ENCODE measurements at places on chromosomes 7 and 10.

- no peak for DNase-seq
Observed at GRCh38 chr7:142431491-142431890, 173.6 kb upstream of the PRSS58 start.

GRCh38 chr10:125002423-125003145, 60.7 kb downstream of the ZRANB1 start:
- DNase-seq: no peak

DNA sequence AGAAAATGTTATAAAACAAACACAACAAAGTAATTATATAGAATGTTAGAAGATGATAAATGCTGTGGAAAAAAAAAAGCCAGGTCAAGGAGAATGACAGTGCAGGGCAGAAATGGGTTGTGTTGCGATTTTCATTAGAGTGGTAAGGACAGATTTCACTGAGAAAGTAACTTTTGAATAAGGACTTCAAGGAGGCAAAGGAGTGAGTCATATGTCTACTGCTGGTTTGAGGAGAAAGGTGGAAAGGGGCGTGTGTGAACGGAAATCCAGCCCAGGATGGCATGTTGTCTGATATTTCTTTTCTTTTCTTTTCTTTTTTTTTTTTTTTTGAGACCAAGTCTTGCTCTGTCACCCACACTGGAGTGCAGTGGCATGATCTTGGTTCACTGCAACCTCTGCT, 12.3 kb upstream of the DLD start:
- DNase-seq: no peak

DNA sequence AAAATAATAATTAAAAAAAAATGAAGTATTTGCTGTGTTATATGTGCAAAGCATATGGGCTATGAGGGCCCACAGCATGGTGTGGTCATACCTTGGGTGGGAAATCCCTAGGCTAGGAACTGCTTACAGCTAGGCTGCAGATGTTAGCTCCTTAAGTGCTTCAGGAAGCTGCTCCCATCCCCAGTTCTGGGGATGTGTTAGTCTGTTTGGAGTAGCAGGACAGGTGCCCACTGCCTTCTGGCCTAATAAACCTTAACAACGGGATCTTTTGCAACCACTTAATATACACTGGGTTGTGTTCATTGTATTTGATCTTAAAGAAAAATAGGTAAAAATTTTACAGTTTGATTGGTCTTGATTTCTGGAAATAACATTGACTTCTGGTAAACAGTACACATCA, 46.3 kb downstream of the HK1 start:
- DNase-seq: no peak

GRCh38 chr7:5232874-5233273, 42.8 kb downstream of the WIPI2 start:
- DNase-seq: no peak

GRCh38 chr7:137667633-137668387, 179.0 kb downstream of the DGKI start:
- DNase-seq: no peak

- no peak for DNase-seq
Observed at GRCh38 chr7:47690902-47691558, 109.1 kb upstream of the TNS3 start.

GRCh38 chr10:111756217-111757061, 427.1 kb downstream of the GPAM start:
- DNase-seq: no peak

DNA sequence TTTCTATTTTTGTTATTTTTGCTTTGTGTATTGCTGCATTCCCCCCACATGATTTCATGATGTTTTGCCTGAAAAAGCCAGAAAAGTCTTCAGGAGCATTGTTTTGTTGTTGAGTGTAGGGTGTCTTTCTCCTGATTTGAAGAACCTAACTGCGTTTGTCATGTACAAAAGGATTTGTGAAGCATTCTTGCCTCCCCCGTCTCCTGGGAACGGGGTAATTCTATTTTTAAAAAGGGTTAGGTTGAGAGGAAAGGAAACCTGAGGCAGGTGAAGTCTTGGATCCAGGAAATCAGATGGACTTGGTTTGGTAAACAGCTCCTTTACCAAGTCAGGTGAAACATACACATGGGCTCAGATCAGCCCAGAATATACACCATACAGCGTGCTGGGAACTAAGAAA, 26.0 kb upstream of the BTBD16 start:
- no peak for DNase-seq

DNA sequence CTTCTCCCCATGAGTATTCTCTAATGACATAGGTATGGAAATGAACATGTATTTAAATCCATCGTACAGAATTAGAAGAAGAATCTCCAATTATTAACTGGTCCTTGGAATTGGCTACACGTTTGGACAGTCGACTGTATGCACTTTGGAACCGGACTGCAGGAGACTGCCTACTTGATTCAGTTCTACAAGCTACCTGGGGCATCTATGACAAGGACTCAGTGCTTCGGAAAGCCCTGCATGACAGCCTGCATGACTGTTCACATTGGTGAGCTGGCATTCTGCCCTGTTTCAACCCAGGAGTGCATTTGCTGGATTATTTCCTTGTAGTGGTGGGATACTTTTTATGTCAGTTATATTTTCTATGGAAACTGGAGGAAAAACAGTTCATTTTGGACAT, 32.2 kb downstream of the ZRANB1 start:
- DNase-seq: no peak

DNA sequence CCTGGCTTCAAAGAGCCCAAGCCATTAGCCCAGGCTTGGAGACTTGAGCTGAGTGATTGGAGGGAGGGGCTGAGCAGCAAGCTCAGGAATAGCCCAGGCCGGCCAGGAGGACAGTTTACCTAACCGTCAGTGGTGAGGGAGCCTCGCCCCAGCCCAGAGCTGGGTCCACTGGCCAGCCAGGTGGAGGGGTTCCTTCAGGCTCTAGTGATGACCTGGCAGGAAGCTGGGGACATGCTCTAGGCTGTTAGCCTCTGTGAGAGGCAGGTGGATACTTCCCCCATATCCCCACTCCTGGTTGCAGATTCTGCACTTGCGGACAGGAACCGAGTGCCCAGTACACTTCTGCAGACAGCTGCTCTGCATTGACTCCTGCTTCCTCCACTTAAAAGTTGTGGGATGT, 61.2 kb upstream of the ANTXRL start:
- DNase-seq: no peak

GRCh38 chr7:138092486-138093028, 16.3 kb downstream of the AKR1D1 start:
- DNase-seq: no peak

Measured in stimulated activated CD8-positive, alpha-beta memory T cell treated with anti-CD3 and anti-CD28 coated beads, Interleukin-7, amount 100 ng/mL, for 4 hours (primary cell).